ENCODE measurements at places on chromosomes 2 and 18. TPM values are rescaled to one million over a fixed set of nuclear protein-coding genes. Genes with fewer than 3 reads are reported as not detected.

GAL3ST2 gene
- 0.16 TPM for total RNA-seq

PSMA8 gene
- total RNA-seq = not detected

LAMA1 gene
- total RNA-seq = 15.1 TPM

ACKR3 gene
- 20.3 TPM for total RNA-seq

ABCG8 gene
- total RNA-seq = 0.31 TPM

ELOA2 gene
- not detected for total RNA-seq

RGPD4 gene
- not detected for total RNA-seq

CROCC2 gene
- under 0.01 TPM for total RNA-seq

ACTR1B gene
- 27.1 TPM for total RNA-seq

PKP4 gene
- total RNA-seq = 112 TPM

IL18RAP gene
- total RNA-seq = 0.16 TPM

PSD4 gene
- 4.2 TPM for total RNA-seq

MYO5B gene
- total RNA-seq = 30.7 TPM

RAX gene
- total RNA-seq = not detected

ARHGAP15 gene
- 14.2 TPM for total RNA-seq

SCYGR4 gene
- total RNA-seq = not detected

RAMP1 gene
- total RNA-seq = 2.7 TPM

NRP2 gene
- 22.1 TPM for total RNA-seq

BMP10 gene
- total RNA-seq = not detected

UGT1A6 gene
- total RNA-seq = not detected

IL1R2 gene
- total RNA-seq = not detected

GRB14 gene
- total RNA-seq = 24.0 TPM

FRZB gene
- 19.8 TPM for total RNA-seq

SP5 gene
- 0.78 TPM for total RNA-seq

TXNDC2 gene
- not detected for total RNA-seq

PRKCE gene
- total RNA-seq = 62.2 TPM

ALPI gene
- not detected for total RNA-seq

GALR1 gene
- total RNA-seq = 0.16 TPM

C2orf81 gene
- total RNA-seq = 0.62 TPM

CCDC121 gene
- 5.9 TPM for total RNA-seq

CD302 gene
- total RNA-seq = 2.5 TPM

GBX2 gene
- not detected for total RNA-seq

COPS7B gene
- total RNA-seq = 22.3 TPM

PTPRN gene
- 32.6 TPM for total RNA-seq

TUBB8B gene
- total RNA-seq = not detected

ZNF521 gene
- total RNA-seq = 8.4 TPM

ASNSD1 gene
- total RNA-seq = 137 TPM

RAB27B gene
- 35.1 TPM for total RNA-seq

NLRC4 gene
- total RNA-seq = 0.62 TPM

ABCG5 gene
- total RNA-seq = under 0.01 TPM

RPIA gene
- total RNA-seq = 10.5 TPM

CD8A gene
- 1.1 TPM for total RNA-seq

FZD7 gene
- 7.0 TPM for total RNA-seq

GPR39 gene
- total RNA-seq = 5.0 TPM

TIGD1 gene
- 11.2 TPM for total RNA-seq

LYPD1 gene
- total RNA-seq = 17.8 TPM

CXCR1 gene
- not detected for total RNA-seq

MAP3K19 gene
- total RNA-seq = 0.78 TPM

POTEI gene
- not detected for total RNA-seq

SLC9A2 gene
- total RNA-seq = 2.0 TPM

IL1B gene
- total RNA-seq = 0.78 TPM

DSC3 gene
- 0.78 TPM for total RNA-seq

ABCB11 gene
- 0.16 TPM for total RNA-seq

TCF4 gene
- total RNA-seq = 1,429 TPM

SUCLG1 gene
- 105 TPM for total RNA-seq

COBLL1 gene
- 10.8 TPM for total RNA-seq

ACP1 gene
- 101 TPM for total RNA-seq

Measured in occipital lobe (tissue), 3 donors.